Caudate nucleus (tissue), 63 donors: ENCODE measurements at places on chromosomes 4 and X.

DNA sequence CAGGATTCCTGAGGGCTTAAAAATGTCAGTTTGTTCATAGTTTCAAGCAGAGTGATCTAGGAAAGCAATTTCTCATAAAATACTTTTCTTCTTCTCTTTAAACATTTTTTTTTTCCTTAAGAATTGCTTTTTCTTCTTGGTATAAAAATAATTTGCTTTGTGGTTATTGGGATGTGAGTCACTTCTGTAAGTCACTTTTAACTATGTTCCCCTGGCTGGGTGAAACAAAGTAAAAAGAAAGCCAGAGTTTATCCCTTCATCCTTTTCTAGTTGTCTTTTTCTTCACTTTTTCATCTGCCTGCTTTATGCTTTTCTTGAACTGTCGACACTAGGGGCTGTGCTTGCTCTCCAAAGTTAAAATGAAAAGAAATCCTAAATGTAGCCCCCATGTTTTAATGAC lies 33.5 kb downstream of the ARSJ start:
- DNase-seq, result no peak

GRCh38 chr4:879729-880077 lies 52.4 kb downstream of the GAK start:
- peak; percentile 53 for DNase-seq

- DNase-seq, result no peak
Measured at GRCh38 chr4:7571701-7572100, 137.0 kb upstream of the PSAPL1 start.

DNA sequence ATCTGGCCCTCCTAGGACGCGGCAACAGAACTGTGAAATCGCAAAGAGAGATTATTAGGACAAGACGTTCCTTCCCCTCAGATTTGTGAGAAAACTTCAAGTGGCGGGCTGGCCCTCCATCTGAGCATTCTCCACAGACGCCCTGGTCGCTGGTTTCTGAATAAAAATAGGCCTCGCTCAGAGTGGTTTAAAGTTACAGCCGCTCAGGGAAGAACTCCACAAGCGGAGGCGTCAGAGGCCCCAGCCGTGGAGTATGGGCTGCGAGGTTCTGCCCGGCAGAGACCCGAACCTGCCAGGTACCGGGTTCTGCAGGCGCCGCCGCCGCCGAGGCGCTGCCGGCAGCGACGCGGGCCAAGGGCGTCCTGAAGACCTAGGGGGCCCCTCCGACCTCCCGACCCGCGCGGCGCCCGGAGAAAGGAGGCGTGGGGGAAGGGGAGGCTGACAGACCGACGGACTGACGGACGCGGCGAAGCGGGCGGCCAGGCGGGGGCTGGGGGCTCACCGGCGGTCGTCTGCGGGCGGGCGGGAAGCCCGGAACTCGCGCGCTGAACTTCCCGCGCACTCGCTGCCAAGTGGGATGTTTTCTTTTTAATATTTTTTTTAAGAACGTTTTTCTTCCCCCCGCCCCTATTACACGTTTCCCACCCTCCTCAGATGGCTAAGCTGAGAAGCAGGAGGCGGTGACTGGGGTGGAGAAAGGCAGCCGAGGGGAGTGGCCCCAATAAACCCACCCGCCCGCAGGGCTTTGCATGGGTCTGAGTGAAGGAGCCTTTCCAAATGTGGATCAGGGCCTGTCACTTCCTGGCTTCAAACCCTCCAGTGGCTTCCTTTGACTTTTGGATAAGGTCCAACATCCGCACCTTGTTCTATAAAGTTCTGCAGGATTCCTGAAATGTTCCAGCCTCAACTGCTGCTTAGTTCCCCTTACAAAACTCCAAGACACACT lies at the start of gene PABPC4L:
Gene PABPC4L, minus strand, starts transcription at position 574 of the 946 bp plus-strand sequence. CDS start 770 bp downstream, outside the sequence.
- no peak for DNase-seq

GRCh38 chrX:102154900-102155805 lies 624 bp downstream of the BEX5 start:
- peak; percentile 0 for DNase-seq

- DNase-seq, result no peak
Measured at GRCh38 chr4:127533028-127533700, 99.6 kb upstream of the INTU start.
